PC-3 (cell line): ENCODE measurements at places on chromosomes 1 and 21. TPM values are rescaled to one million over a fixed set of nuclear protein-coding genes. Genes with fewer than 3 reads are reported as not detected.

DNA sequence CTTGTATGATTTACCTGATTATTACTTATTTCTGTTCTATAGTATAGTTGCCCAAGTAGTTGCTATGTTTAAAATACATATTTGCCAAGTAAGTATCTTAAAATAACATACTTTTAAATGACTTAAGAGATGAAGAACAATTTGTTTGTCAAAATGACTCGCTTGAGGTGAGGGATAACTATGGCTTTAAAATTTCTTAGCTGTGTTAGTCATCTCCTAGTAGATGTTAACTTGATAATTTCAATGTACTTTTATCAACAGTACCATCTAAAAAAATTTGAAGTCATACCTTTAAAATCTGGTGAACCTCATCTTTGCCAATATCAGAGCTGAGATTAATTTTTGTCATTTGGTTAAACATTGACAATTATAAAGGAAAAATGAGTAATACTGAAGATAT, 37.7 kb downstream of the ODR4 start:
- H3K27me3 ChIP-seq: no peaks in the 10 kb centered on the region
- no peak overlapping the region for H3K27ac ChIP-seq
- no peaks in the 10 kb centered on the region for H3K4me1 ChIP-seq
- H3K4me3 ChIP-seq: no peak overlapping the region
- H3K36me3 ChIP-seq: peaks cover 8% of the 10 kb centered on the region; the same call in 1 of the 2 replicates

- no peak overlapping the region for H3K4me3 ChIP-seq
- no peak overlapping the region for H3K27ac ChIP-seq
- no peaks in the 10 kb centered on the region for H3K27me3 ChIP-seq
Observed at GRCh38 chr21:41866274-41866809, 12.8 kb downstream of the PRDM15 start.

- no peak overlapping the region for H3K4me3 ChIP-seq
- no peak for DNase-seq
- no peaks in the 10 kb centered on the region for H3K27me3 ChIP-seq
Observed at GRCh38 chr1:227792216-227793078, 23.0 kb upstream of the PRSS38 start.

Gene BATF3
- total RNA-seq: 4.3 and 5.5 TPM in 2 replicates

GRCh38 chr1:85629532-85629920, 49.0 kb downstream of the CCN1 start:
- peak overlapping the region; percentile 97 for H3K27ac ChIP-seq
- H3K27me3 ChIP-seq: no peaks in the 10 kb centered on the region
- no peaks in the 10 kb centered on the region for H3K36me3 ChIP-seq
- H3K4me1 ChIP-seq: peaks cover 32% of the 10 kb centered on the region
- DNase-seq: peak; percentile 54

GRCh38 chr1:56696663-56697062, 51.5 kb downstream of the PRKAA2 start:
- no peak overlapping the region for H3K4me3 ChIP-seq
- H3K27me3 ChIP-seq: no peaks in the 10 kb centered on the region
- peaks cover 14% of the 10 kb centered on the region for H3K4me1 ChIP-seq
- peaks cover 3% of the 10 kb centered on the region; the same call in 1 of the 2 replicates for H3K36me3 ChIP-seq
- H3K27ac ChIP-seq: peak overlapping the region; percentile 27; the same call in 1 of the 2 replicates

GRCh38 chr1:106962591-106962990, 93.9 kb upstream of the PRMT6 start:
- no peak overlapping the region for H3K27ac ChIP-seq
- no peaks in the 10 kb centered on the region for H3K27me3 ChIP-seq
- 0 out of 2 replicates have a peak, but pooled peaks cover 7% of the 10 kb centered on the region for H3K4me1 ChIP-seq

DNA sequence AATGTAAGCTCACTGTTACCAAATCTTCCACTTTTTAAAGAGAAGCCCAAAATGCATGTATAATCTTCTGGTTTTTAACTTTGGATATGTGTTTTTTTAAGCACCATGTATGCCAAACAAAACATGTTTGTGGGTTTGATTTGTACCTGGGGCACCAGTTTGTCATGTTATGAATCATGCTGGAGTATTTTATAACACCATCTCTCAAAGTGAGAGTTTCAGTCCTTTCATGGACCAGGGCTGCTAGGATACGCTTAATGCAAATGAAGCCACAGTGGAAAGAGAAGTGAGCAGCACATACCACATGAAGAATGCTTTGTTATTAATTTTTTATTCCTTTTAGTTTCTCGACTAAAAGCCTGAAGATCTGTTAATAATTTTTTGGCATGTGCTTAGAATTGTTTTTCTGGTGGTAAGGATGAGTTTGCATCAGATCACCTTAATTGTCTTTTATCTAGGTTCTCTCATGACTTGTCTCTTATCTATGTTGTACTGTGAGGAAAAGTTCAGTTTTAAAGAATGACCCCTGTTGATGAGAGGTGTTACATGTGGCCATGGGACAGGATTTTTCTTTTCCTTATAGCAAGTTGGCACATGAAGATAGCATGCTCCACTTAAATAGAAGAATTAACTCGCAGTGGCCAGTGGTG, 2.0 kb upstream of the RABGAP1L start:
- peak; percentile 59 for DNase-seq
- H3K27me3 ChIP-seq: no peaks in the 10 kb centered on the region
- H3K27ac ChIP-seq: no peak overlapping the region
- peaks cover 33% of the 10 kb centered on the region for H3K4me1 ChIP-seq
- no peak overlapping the region for H3K4me3 ChIP-seq
